ENCODE measurements at places on chromosomes 5 and 9.

- DNase-seq = no peak
Measured at GRCh38 chr9:70020217-70020616, 23.4 kb upstream of the MAMDC2 start.

DNA sequence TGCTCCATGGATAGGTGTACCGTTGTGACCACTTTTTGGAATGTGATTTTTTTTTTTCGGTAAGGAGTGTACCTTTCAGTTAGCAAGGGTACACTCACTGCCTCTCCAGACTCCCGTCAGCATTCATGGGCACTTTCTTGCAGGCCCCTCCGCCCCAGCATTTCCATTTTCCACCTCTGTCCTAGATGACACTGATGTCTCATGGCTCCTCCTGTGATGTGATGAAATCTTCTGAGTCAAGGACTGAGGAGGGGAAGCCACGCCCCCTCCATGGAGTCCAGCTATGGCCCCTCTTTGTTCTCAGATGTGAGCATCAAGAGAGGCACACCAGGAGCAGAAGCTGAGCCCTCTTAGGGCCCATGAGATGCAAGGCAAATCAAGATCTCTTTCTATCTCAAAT, 61.8 kb downstream of the CTSL start:
- no peak for DNase-seq

DNA sequence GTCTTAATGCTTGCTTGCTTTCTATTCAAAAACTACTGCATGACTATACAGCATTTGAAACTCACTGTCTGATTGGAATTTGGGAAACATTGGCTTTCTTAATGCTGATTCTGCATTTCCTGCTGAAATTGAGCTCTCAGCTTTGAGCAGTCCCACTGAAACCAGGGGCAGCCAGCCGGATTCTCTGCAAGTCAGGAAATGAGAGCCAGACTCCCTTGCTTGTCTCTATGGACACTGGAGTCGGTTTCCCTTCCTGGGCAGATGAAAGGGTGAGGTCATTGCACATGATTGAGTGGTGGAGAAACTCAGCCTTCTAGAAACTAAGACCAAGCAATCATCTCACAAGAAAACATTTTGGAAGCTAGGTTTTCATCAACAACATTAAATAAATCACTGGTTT, 119.7 kb upstream of the SPATA31C2 start:
- no peak for DNase-seq

- DNase-seq = no peak
Measured at GRCh38 chr9:38643815-38644173, 23.4 kb upstream of the ANKRD18A start.

DNA sequence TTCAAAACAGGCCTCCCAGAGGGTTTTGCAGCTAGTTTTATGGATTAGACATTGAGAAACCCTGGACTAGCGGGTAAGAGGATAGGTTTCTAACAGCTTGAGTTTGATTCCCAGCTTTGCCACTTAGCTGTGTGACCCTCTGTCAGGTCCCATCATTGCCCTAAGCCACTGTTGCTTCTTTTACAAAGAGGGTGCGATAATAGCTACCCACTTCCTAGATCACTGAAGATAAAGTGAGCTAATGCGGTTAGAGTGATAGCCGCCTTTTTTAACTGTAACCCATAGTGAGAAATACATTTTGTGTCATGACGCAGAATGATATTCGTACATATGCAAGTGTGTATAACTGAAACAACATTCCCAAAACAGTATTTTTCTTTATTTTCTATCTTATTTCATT, 40.3 kb downstream of the CSF1R start:
- no peak for DNase-seq

- DNase-seq = no peak
Measured at GRCh38 chr9:94772144-94772543, 45.6 kb downstream of the AOPEP start.

DNA sequence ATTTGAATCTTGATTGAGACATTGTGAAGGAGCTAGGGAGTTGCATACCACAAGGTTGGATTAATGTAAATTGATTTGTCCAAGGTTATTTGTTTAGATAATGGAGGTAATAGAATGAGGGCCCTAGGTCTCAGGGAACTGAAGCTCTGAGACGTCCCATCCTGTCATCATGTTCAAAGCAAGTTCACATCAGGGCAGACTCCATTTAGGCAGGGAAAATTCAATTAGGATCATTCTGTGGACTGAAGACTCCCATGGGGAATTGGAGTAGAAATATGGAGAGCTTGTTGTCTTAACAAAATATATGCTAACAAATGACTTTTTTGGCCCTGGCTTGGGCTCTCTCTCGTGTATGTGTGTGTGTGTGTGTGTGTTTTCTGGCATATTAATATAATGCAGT, 722.0 kb upstream of the ADAMTS16 start:
- no peak for DNase-seq

GRCh38 chr9:127873886-127874285, 3.6 kb downstream of the AK1 start:
- no peak for DNase-seq

- no peak for DNase-seq
Measured at GRCh38 chr5:10724781-10725507, 36.1 kb downstream of the DAP start.

DNA sequence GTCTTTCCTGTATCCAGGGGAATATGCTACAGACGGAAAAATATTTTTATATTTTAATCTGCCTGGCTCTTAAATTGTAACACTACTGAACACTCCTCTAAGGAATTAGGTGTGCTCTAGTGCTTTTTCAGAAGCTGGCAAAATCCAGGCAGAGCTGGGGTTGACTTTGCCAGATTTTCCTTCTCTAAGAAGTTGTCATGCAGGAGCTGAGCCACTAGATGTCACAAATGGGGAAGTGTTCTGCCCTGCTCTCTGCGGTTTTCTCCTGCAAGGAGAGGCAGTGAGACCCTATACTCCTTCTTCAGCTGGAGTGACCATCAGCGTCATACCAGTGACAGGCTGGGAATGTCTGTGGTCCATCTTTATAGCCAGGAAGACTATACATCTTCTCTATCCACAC, 112.5 kb downstream of the HAPLN1 start:
- DNase-seq = no peak
